Panc1 (cell line): ENCODE measurements at places on chromosomes 1 and 21.

DNA sequence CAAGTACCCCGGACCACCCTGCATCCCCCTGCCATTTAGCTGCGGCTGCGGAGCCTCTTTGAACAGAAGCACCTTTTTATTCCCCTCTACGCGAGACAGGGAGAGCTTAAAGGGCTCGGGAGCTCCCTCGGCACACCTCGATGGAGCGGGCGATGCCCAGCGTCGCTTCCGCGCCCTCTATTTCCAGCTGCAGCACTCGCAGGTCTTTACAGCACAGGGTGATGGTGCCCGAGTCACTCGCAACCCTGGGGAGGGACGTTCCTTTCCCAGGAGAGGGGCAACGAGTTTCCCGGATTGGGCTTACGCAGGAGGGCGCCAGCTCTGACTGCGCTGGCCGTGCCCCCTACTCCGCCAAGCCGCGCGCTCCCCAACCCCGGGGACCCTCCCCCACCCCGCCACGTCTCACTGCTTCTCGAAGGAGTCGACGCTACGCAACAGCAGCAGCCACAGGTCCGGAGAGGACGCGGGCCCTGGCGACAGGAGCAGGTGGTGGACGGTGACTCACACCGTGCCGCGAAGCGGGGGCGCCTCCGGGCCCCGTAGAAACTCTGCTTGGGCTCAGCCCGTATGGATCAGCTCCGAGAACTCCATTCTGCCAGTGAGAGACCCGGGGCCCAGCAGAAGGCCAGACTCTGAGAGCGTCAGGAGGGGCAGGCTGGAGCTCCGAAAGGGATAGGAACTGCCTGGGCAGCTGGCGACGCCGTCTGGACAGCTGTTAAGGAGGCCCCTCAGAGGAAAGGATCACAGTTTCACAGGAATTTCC, 5.8 kb upstream of the FAM167B start:
- no peaks in the 10 kb centered on the region for H3K27me3 ChIP-seq
- H3K4me1 ChIP-seq: peaks cover 12% of the 10 kb centered on the region
- no peaks in the 10 kb centered on the region for H3K36me3 ChIP-seq
- DNase-seq: no peak
- peak overlapping the region; percentile 90 for H3K4me3 ChIP-seq

DNA sequence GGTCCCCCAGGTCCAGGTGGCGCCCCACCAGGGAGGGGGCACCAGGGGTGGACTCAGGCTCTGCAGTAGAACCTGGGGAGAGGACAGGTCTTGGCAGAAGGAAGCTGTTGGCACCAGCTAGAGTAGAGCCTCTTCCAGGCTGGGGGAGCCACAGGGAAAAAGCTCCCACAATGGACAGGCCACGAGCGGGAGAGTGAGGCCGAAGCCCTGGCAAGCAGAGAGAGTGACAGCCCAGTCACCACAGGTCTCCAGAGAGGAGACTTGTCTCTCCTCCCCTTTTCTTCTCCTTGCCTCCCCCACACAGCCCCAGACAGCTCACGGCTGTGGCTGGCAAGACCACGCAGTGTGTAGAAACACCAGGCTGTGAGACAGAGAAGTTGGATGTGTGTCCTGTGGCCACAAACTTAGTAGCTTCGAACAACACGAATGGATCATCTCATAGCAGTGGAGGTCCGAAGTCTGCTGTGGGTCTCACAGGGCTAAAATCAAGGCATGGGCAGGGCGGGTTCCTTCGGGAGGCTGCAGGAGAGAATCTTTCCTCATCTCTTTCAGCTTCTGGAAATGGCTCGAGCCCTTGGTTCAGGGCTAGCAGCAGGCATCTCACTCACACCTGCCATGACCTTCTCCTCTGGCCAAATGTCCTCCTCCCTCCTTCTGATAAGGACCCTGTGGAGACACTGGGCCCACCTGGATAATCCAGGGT, 3.3 kb downstream of the KRTAP12-4 start:
- DNase-seq: no peak
- no peaks in the 10 kb centered on the region for H3K27me3 ChIP-seq
- no peaks in the 10 kb centered on the region for H3K36me3 ChIP-seq
- no peak overlapping the region for H3K27ac ChIP-seq

DNA sequence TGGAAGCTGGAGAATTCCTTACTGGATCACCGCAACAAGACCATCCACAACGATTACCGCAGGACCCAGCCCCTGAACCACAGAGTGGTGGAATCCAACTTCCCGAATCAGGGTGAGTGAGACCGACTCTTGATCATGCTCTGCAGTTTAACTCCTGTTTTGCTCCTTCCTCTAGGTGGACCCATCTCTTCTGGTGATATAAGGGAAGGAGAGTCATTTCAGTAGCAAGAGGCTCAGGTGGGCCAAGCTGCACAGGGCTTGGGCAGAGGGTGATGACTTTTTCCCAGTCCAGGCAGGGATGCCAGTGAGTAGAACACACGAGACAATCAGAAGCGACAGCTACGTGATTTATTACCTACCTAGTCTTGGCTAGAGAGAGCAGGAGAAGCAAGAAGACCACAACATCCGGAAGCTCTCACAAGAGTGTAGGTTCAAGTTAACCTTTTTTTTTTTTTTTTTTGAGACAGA, 25.2 kb downstream of the CA6 start:
- DNase-seq: no peak
- H3K4me1 ChIP-seq: no peaks in the 10 kb centered on the region
- no peaks in the 10 kb centered on the region for H3K36me3 ChIP-seq
- H3K27ac ChIP-seq: no peak overlapping the region
- no peaks in the 10 kb centered on the region for H3K27me3 ChIP-seq

GRCh38 chr1:206794294-206794908, 22.1 kb upstream of the IL10 start:
- H3K27ac ChIP-seq: no peak overlapping the region
- DNase-seq: no peak
- no peaks in the 10 kb centered on the region; the same call in 1 of the 2 replicates for H3K27me3 ChIP-seq
- H3K4me1 ChIP-seq: no peaks in the 10 kb centered on the region

GRCh38 chr1:39195166-39196111, 9.1 kb upstream of the MACF1 start:
- peak overlapping the region; percentile 97 for H3K27ac ChIP-seq
- H3K4me3 ChIP-seq: no peak overlapping the region

DNA sequence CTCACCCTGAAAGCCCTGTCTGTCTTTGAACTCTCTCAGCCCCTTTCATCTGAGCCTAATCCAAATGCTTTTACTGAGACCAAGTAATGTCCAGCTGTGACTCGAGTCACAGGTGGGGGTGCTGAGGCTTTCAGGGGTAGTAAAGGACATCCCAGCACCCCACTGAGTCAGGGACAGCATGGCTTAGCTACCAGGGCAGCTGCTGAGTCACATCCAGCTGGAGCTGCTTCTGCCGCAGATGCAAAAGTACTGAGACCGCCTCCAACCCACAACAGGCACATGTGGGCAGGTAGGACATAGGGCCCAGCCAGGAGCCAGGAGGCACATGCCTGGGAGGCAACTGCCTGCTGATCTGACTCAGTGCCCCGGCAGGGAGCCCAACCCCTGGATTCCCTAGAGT, 6.7 kb upstream of the VSIG8 start:
- H3K27me3 ChIP-seq: no peaks in the 10 kb centered on the region
- no peaks in the 10 kb centered on the region for H3K36me3 ChIP-seq

DNA sequence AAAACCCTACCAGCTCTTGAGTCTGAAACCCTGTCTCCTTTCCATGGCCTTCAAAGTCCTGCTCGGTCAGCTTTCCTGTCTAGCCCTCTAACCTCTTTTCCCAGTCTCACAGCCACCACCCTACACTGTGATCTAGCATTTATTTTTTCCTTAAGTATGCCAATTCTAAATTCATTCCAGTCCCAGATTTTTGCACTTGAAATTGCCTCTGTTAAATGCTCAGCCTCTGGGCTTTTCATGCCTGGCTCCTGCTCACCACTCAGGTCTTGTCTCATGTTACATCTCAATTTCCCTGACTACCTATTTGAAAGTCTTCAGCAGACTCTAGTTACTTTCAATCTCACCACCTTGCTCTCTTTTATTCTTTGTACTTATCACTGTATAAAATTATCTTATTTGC, 176.2 kb downstream of the ADGRL4 start:
- no peaks in the 10 kb centered on the region for H3K27me3 ChIP-seq
- no peaks in the 10 kb centered on the region for H3K4me1 ChIP-seq
- H3K36me3 ChIP-seq: no peaks in the 10 kb centered on the region
- no peak overlapping the region for H3K27ac ChIP-seq

GRCh38 chr1:230332575-230333066, 93.5 kb downstream of the PGBD5 start:
- no peaks in the 10 kb centered on the region for H3K36me3 ChIP-seq
- H3K27me3 ChIP-seq: no peaks in the 10 kb centered on the region
- no peak overlapping the region for H3K4me3 ChIP-seq
- no peaks in the 10 kb centered on the region for H3K4me1 ChIP-seq
- H3K27ac ChIP-seq: no peak overlapping the region
- no peak for DNase-seq

- H3K27ac ChIP-seq: no peak overlapping the region
- no peak for DNase-seq
- H3K4me3 ChIP-seq: no peak overlapping the region
- no peaks in the 10 kb centered on the region for H3K36me3 ChIP-seq
Observed at GRCh38 chr1:112904831-112905261, 51.1 kb downstream of the SLC16A1 start.

DNA sequence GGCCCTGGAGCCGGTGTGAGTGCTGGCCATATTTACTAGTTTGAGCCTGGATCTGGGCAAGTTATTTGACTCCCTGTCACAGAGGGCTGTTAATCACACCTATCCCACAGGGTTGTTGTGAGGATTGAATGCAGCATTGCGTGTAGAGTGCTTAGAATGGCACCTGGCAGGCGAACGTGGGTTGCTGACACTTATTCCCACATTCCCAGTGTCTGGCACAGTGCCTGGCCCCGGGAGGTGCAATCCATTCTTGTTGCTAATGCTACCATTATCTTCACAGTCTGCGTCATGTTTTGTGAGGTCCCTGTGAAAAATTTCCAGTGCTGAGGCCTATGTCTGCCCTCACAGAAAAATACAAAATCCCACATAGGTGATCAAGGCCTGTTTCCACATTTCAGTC, 66.1 kb downstream of the CD2 start:
- DNase-seq: no peak
- no peak overlapping the region for H3K4me3 ChIP-seq
- H3K27me3 ChIP-seq: no peaks in the 10 kb centered on the region
- no peak overlapping the region for H3K27ac ChIP-seq

DNA sequence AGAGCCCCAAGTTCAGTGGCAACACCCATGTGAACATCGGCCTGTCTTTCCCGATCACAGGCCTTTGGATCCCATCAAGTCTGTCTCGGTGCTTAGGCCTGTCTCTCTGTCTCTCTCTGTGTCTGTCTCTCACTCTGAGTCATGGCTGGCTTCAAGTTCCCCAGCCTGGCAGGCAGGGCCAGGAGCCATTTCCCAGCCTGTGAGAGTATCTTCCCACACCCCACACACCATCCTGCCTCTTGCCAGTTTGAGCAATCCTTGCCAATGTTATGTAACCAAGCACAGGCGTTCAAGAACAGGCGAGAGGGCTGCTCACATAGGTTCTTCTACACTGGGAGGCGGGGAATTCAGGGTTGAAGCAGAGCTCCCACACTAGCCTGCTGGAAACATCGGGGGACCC, 70.0 kb upstream of the TMEM51 start:
- H3K27ac ChIP-seq: no peak overlapping the region
- DNase-seq: no peak
- H3K27me3 ChIP-seq: no peaks in the 10 kb centered on the region; the same call in 1 of the 2 replicates
- no peaks in the 10 kb centered on the region for H3K36me3 ChIP-seq
- no peak overlapping the region for H3K4me3 ChIP-seq
- H3K4me1 ChIP-seq: no peaks in the 10 kb centered on the region

- no peaks in the 10 kb centered on the region for H3K4me1 ChIP-seq
- H3K4me3 ChIP-seq: no peak overlapping the region
- no peak for DNase-seq
- no peak overlapping the region for H3K27ac ChIP-seq
- H3K36me3 ChIP-seq: no peaks in the 10 kb centered on the region
Observed at GRCh38 chr1:105122041-105122440, 1372.3 kb downstream of the AMY1C start.

GRCh38 chr1:117605164-117605773, 579 bp upstream of the TENT5C start:
- H3K27me3 ChIP-seq: no peaks in the 10 kb centered on the region; the same call in 1 of the 2 replicates
- no peak for DNase-seq
- H3K36me3 ChIP-seq: no peaks in the 10 kb centered on the region
- H3K4me1 ChIP-seq: peaks cover 21% of the 10 kb centered on the region

GRCh38 chr1:71623888-71624287, 543.1 kb upstream of the ZRANB2 start:
- H3K27me3 ChIP-seq: no peaks in the 10 kb centered on the region
- H3K27ac ChIP-seq: no peak overlapping the region
- no peak overlapping the region for H3K4me3 ChIP-seq
- DNase-seq: no peak
- H3K36me3 ChIP-seq: no peaks in the 10 kb centered on the region
- no peaks in the 10 kb centered on the region for H3K4me1 ChIP-seq

GRCh38 chr1:182367926-182368325, 23.7 kb downstream of the GLUL start:
- no peaks in the 10 kb centered on the region for H3K27me3 ChIP-seq
- no peak overlapping the region for H3K4me3 ChIP-seq
- H3K36me3 ChIP-seq: no peaks in the 10 kb centered on the region
- DNase-seq: no peak
- H3K4me1 ChIP-seq: no peaks in the 10 kb centered on the region
- H3K27ac ChIP-seq: no peak overlapping the region

- H3K27me3 ChIP-seq: no peaks in the 10 kb centered on the region
- no peaks in the 10 kb centered on the region; the same call in 1 of the 2 replicates for H3K36me3 ChIP-seq
- no peak for DNase-seq
- no peak overlapping the region for H3K4me3 ChIP-seq
- no peak overlapping the region for H3K27ac ChIP-seq
Observed at GRCh38 chr1:108785264-108785663, 38.8 kb downstream of the STXBP3 start.

DNA sequence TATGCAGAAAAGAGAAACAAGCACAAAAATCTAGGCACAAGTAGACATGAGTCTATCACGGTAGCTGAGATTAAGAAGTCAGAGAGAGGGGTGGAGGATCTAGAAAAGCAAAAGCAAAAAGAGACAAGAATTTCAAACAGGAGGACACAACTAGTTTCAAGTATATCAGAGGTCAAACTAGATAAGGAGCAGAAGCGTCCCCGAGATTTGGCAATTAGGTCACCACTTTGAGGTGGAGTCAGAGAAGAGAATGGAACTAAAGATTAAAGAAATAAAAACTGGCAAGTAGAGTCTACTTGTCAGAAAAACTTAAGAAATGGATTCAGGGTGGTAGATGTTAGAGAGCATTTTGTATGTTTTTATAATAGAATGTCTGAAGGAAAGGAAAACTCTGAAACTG, 2.3 kb downstream of the SF3B4 start:
- peaks cover 25% of the 10 kb centered on the region for H3K4me1 ChIP-seq
- DNase-seq: no peak
- H3K4me3 ChIP-seq: peak overlapping the region; percentile 93; the same call in 1 of the 2 replicates
- H3K27ac ChIP-seq: no peak overlapping the region
- no peaks in the 10 kb centered on the region for H3K27me3 ChIP-seq
- peaks cover 28% of the 10 kb centered on the region for H3K36me3 ChIP-seq
